ENCODE measurements at places on chromosomes 3 and 15. TPM values are rescaled to one million over a fixed set of nuclear protein-coding genes. Genes with fewer than 3 reads are reported as not detected.

Gene CLSTN2
- total RNA-seq: 5.9 TPM

Gene SELENOT
- 200 TPM for total RNA-seq

Gene SPINK8
- not detected for total RNA-seq

Gene TRH
- not detected for total RNA-seq

Gene SKOR1
- total RNA-seq: 0.09 TPM

Gene EPB42
- total RNA-seq: not detected

Gene SLC28A1
- total RNA-seq: not detected

Gene GOLGA8G
- under 0.01 TPM for total RNA-seq

Gene TF
- under 0.01 TPM for total RNA-seq

Gene SCG3
- not detected for total RNA-seq

Gene GOLGA6L7
- not detected for total RNA-seq

Gene FOXB1
- not detected for total RNA-seq

Gene TRMT10C
- 22.0 TPM for total RNA-seq

Gene SLC24A5
- total RNA-seq: not detected

Gene SLC35G2
- 9.0 TPM for total RNA-seq

All from smooth muscle cell of the umbilical artery (primary cell).